NCI-H187 treated with DMSO at 0.1 percent for 48 hours (cell line): ENCODE measurements at places on chromosomes 12 and 14.

- DNase-seq, result no peak
These were observed 569.1 kb upstream of the TBX3 start for GRCh38 chr12:115253049-115253448.

DNA sequence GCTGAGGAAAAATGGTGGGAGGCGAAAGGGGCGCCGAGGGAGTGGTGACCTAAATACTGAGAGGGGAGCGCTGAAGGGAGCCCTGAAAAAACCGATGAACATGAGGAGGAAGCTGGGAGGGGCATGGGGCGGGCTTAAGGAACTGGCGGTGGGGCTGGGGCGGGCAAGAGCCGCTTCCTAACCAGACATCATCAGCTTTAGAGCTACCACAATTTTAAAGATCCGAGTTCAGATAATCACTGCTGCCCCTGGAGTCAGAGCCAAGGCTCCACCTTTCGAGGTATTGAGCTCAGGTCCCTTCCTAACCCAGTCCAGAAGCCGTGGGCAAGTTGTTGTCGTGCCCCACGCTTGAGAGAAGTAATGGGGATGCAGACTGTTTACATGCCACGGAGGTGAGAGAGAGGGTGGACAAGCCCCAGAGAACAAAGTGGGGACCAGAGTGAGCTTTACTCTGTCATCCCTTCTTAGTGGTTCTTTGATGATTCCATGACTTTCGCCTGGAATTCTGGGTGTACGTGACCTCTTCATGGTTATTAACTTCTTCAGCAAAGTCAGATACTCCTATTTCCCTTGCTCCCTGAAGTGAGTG, 393 bp downstream of the ORMDL2 start:
- DNase-seq, result no peak

- no peak for DNase-seq
These were observed 132.6 kb downstream of the TMEM132D start for GRCh38 chr12:129771238-129771637.

DNA sequence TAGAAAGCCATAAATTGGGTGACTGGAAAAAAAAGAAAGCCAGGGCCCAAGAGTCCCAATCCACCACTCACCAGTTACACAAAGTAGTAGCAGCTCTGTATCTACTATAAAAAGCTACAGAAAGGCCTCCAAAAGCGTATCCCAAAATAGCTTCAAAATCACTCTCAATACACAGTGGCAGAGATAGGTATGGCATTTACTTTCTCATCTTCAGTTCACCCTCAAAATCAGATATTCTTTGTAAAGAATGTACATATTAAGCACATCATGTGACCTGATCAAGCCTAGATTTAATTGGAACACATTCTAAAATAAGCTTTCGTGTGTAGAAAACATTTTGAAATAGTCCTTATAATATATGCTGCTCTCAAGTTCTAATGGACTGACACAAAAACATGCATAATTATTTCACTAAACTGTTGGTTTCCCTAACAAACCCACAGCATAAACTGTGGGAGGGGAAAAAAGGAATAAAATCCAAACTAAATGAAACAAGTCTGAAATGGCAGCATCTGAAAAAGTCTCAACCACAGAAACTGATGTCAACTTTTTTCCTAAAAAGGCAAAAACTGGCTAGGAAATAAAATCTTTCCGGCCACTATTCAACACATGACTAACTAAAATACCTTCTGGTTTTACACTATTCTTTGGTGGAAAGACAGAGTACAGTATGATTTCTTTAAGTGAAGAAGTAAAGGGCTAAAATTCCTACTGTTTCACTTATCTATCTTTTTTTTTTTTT, 25.9 kb downstream of the UBE2N start:
- DNase-seq, result no peak

GRCh38 chr12:132329720-132330548, 545 bp upstream of the GALNT9 start:
- no peak for DNase-seq

DNA sequence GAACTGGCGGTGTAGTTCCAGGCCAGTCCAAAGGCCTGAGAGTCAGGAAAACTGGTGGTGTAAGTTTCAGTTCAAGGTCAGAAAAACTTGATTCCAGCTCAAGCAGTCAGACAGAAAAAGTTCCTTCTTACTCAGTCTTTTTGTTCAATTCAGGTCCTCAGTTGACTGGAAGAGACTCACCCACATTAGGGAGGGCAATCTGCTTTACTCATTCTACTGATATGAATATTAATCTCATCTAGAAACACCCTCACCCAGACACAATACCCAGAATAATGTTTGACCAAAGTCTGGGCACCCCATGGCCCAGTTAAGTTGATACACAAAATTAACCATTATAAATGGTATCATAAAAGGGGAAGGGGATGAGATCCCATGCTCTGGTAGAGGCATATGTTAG, 50.1 kb upstream of the LTA4H start:
- DNase-seq, result no peak

GRCh38 chr14:87030197-87030596, 962.8 kb downstream of the GALC start:
- no peak for DNase-seq

DNA sequence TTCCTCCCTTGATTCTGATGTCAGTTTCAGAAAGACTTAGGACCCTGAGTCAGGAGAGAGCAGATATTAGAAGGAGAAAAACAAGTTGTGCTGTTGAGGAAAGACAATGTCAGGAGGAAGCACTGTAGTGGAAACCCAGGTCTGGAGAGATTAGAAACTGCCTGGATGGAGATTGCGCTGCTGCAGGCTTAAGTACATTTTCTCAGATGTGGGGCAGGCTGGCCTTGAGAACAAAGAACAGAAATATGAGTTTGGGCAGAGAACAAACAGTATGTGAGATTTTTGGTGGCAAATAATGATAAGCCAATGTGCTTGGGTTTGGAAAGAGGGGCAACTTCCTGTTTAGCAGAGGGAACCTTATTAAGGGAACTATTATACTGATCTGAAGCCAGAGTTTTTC, 74.3 kb upstream of the PRMT8 start:
- DNase-seq, result no peak

- no peak for DNase-seq
These were observed 9.2 kb upstream of the PPP1R13B start for GRCh38 chr14:103856607-103857006.
